ENCODE measurements at places on chromosomes 2 and 18.

DNA sequence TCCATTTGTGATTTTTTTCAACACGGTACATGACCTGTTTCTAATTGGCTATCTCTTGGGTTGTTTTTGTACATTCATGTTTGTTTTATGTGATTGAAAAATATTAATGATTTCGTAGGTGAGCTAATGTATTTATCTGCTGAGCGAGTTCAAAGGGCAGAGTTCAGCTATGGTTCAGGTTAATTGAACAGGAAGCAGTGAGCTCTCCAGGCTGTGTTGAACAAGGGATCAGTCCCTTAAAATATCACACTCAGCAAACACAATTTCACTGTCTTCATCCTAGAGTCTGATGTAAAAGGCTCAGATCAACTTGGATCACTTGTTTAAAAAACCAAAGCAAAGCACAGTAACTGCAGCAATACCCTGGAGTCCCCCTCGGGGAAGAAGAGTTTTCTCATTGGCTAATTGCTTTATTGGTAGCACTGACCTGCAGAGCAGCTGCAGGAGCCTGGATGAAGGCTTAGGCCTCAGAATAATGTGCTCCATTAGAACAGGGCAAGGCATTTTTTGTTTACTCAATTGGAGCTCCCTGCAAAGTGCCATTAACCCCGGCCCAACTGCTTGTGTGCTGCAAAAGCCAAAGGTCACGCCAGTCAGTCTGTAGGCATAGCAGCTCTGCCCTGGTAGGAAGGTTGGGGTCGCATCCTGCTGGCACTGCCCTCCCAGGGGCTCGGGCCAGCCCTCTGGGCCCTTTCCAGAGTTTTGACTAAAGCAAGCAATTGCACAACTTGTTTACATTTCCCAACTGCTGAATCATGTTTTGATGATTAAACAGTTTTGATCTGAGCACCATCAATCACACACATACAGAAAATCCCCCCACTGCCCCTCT is 10.5 kb downstream of the ONECUT2 start:
- no peak for DNase-seq

- no peak for DNase-seq
Measured at GRCh38 chr2:218086478-218086877, 17.4 kb downstream of the RUFY4 start.

DNA sequence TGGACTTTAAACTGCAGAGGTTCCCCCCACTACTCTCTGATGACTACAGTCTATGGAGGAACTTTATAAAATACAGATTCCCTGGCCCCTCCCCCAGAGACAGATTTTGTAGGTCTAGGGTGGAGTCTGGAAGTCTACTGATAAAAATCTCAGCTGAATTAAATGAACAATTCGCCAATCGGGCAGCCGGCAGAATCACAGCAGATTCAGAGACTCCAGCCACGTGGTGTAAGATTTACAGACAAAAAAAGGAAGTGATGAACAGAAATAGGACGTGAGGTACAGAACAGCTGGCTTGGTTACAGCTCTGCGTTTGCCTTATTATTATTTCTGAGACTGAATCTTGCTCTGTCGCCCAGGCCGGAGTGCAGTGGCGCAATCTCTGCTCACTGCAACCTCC is 21.4 kb upstream of the MTA3 start:
- no peak for DNase-seq

DNA sequence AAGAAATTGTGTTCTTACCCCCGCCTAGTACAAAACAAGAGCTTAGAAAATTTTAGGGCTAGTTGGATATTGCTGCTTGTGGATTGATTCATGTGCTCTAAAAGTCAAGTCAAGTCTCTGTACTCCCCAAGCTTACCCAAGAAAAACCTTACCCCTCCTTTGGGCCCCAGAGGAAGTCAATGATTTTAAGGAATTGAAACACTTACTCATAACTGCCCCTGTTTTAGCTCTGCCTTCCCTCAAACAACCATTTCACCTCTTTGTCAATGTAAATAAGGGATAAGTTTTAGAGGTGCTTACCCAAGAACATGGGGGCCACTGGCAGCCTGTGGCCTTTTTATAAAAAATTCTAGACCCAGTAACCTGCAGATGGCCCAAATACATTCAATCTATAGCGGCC is 136.6 kb upstream of the RMP24 start:
- no peak for DNase-seq

GRCh38 chr2:238865015-238865719 is 17.3 kb downstream of the TWIST2 start:
- DNase-seq: no peak

DNA sequence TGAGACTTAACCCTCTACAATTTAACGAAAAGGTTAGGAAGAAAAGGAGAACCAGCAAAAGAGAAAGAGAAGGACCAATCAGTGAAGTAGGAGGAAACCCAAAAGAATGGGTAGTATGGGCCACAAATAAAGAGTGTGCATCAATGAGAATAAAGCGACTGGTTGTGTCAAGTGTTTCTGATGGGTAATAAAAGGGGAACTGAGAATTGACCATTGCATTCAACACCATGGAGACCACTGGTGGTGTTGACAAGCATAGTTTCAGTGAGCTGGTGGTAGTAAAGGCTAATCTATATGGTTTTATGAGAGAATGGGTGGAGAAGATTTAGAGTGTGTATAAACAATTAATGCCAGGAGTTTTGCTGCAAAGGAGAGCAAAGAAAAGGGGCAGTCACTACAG is 75.4 kb downstream of the CSRNP3 start:
- no peak for DNase-seq

DNA sequence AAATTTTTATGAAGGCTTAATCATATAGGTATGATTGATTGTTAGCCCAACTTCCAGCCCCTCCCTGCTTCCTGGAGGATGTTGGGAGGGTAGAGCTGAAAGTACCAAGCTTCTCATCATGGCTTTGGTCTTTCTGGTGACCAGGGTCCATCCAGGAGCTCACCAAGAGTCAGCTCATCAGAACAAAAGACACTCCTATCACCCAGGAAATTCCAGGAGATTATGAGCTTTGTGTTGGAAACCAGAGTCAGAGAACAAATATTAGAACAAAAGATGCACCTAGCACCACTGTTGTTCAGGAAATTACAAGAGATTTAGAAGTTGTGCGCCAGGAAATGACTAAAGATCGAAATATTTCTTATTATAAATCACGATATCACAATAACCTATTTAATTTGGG is 119.9 kb upstream of the THUMPD2 start:
- DNase-seq: no peak

DNA sequence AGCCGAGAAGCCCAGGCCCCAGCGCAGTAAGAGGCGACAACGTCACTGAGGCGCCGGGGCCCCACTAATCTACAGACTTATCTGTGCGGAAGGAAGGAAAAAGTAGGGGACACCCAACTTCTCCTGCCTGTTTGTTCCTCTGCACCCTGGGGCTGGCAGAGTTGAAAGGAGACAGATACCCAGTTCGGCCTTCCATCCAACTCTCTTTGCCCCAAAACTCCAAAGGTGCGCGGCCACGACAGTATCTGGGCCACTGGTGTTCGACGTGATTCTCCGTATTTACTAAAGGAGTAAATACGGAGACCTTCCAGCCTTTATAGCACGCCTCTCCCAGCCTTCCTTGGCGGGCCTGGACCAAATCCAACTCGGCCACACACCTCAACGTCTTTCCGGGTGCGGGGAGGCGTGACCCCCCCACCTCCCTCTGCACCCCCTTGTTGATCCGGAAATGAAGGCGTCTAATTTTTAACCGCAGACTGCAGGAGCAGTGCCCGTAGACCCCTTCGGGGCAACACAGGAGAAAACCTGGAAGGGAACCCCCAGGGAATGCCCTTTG is 1.6 kb downstream of the SMAD7 start:
- DNase-seq: no peak

DNA sequence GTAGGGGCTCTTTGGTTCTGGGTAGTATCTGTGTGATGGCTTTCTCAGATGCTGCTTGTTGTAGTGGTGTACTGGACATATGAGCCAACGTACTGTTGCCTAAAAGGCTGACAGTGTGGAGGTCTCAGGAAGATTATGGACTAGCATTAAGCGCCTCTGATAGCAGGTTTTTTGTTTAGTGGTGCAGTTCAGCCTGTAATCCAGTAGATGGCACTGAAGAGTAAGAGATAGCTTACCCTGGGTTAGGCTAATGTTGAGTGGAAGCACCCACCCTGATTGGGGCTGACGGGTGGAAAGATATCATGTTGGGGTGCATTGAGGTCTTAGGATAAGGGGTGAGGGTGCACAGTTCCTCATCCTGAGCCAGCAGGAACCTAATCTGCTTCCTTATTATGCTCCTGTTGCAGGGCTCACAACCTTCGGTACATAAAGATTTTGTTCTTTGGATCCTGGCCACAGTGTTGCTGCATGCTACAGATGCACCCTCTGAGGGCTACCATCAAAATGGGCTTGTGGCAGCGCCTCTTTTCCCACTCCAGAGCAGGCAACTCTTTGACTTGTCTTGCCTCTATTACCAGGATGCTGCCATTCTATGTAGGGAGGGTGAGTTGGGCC is 79.6 kb downstream of the MSTN start:
- no peak for DNase-seq

- no peak for DNase-seq
Measured at GRCh38 chr2:109607766-109608165, 6.0 kb downstream of the SEPTIN10 start.

DNA sequence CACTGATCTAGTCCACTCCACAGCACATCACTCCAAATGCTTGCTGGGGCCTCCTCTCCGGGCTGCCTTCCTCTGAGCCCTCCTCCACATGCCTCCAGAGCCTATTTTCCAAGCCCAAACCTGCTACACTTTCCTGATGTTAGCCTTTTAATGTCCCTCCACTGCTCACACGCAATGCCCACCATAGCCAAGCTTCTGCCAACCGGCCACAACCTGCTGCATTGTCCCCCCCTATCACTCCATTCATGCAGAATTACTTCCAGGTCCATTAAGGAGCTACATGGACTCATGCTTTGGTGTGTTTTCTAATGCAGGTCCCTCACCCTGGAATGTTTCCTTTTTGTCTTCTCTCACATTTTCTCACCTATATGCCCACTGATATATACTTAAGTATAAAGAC is 129.3 kb downstream of the MARCHF4 start:
- no peak for DNase-seq

DNA sequence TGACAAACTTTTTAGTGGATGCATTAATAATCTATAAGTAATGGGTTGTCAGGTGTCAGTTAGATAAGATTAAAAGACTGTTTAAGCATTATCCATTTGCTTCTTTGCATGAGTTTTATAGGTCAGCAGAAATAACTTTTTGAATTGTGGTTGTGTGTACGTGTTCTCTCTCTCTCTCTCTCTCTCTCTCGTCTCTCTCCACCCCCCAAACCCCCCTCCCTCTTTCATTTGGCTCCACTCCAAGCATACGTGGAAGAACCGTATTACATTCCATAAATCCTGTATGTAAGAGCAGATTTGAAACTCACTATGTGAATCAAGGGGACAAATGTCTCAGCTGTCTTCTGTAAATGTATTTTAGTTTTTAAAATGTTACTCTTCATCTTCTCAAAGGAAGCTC is 120.2 kb downstream of the MEIS1 start:
- DNase-seq: no peak

DNA sequence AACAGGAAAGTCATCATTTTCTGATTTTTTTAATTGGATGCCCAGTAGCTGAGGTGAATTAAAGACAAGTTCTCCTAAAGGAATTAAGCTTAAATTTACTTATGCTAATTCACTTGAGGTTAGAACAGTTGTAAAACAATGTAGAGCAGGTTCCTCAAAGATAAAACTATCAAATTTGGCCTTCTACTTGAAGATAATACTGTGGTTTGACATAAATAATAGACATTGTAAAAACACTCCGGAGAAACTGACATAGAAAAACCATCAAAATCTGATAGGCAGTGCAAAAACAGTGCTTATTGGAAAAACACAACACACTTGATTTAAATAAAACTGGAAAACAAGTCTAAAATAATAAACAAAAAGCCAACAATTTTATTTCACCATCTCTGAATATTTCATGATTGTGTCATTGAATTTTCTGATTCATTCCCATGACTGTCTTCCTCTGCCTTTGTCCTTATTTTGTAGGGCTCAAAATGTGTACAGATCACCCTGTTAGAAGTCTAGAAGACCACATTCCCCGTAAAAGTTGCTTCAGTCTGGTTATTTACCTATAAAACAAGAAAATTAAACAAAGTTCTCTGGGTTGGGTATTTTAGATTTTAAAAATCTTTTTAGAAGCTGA is 28.3 kb upstream of the SLC40A1 start:
- DNase-seq: no peak

- DNase-seq: no peak
Measured at GRCh38 chr2:48283586-48284269, 246.2 kb upstream of the STON1 start.

DNA sequence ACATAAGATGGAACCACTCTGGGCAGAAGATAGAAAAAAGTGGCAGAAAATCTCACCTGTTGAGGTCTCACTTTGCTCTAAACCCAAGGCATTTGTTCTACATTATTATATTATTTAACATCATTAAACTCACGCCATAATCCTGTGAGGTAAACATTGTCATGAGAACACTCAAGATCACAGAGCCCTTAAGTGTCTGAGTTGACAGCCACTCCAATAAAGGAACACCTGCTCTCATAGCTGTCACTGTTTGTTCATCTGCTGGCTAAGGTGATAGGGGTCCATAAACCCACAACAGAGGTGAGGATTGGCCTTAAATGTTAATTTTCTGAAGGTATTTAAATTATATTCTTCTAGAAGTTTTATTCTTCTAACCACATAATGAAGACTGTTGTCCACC is 439.7 kb downstream of the RIT2 start:
- DNase-seq: no peak

DNA sequence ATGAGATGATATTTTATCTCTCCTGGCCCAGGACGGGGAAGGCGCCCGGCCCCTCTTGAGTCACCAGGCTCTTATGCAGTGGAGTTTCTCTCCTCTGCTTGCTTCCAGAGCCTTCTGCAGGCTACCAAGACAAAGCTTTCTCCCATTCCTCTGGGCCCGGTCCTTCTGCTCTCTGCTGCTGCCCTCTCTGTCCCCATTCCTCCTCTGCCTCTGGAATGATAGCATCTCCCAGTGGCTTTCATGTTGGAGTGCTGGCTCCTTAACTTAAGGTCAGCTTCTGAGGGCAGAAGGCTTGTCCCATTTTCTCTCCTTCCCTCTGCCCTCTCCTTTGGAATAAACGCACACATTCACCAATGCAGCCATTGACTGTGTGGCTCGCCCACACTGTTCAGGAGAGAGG is 86.2 kb downstream of the SDC1 start:
- DNase-seq: no peak

DNA sequence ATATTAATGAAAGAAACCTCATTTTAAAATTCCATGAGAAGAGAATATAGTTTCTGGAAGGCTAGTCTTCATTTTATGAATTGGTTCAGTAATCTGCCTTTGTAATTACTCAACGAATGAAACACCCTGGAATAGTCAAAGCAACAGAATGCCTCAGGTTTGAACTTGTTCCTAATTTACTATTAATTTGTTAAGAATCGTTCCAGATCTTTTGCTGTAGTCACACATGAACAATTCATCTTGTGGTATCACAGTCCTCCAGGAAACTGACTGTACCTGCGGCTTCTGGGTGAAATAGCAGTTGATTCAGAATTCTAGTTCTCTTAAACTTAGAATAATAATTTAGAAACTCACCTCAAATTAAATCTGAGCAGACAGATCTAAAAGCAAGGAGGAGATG is 282.7 kb upstream of the MAP2 start:
- DNase-seq: no peak

GRCh38 chr18:46148810-46149209 is 44.6 kb downstream of the HAUS1 start:
- no peak for DNase-seq

GRCh38 chr2:158509928-158510797 is 53.4 kb downstream of the PKP4 start:
- DNase-seq: no peak

- no peak for DNase-seq
Measured at GRCh38 chr2:149075853-149076252, 37.4 kb downstream of the LYPD6B start.

GRCh38 chr2:189802396-189802912 is 18.2 kb downstream of the PMS1 start:
- DNase-seq: no peak

All from C1 segment of cervical spinal cord (tissue), 14 donors.